ENCODE measurements at places on chromosomes 7 and 10. TPM values are rescaled to one million over a fixed set of nuclear protein-coding genes. Genes with fewer than 3 reads are reported as not detected.

The ANKRD30A gene
- not detected for total RNA-seq

The TRIM50 gene
- total RNA-seq: not detected

The ECD gene
- 26.9 TPM for total RNA-seq

The MTPN gene
- 46.3 TPM for total RNA-seq

The SLC35G1 gene
- 1.9 TPM for total RNA-seq

The CLCN1 gene
- 0.54 TPM for total RNA-seq

The FGFBP3 gene
- total RNA-seq: 1.3 TPM

The ACHE gene
- 0.27 TPM for total RNA-seq

The CFAP46 gene
- total RNA-seq: under 0.01 TPM

The CNTNAP2 gene
- 0.54 TPM for total RNA-seq

The AKR1C1 gene
- 6.7 TPM for total RNA-seq

The CPA4 gene
- total RNA-seq: not detected

The ADAMTS14 gene
- 3.0 TPM for total RNA-seq

The DGKI gene
- under 0.01 TPM for total RNA-seq

The SPDYE11 gene
- total RNA-seq: not detected

The TMEM184A gene
- total RNA-seq: 0.27 TPM

The FAM131B gene
- 0.81 TPM for total RNA-seq

The GTF2IRD1 gene
- 1.1 TPM for total RNA-seq

The CLDN4 gene
- under 0.01 TPM for total RNA-seq

The RASSF4 gene
- total RNA-seq: 1.1 TPM

The CCDC201 gene
- not detected for total RNA-seq

The TFR2 gene
- total RNA-seq: 51.7 TPM

The SPDYE1 gene
- total RNA-seq: not detected

The GPR15LG gene
- total RNA-seq: not detected

The RET gene
- 3.0 TPM for total RNA-seq

The PHYH gene
- 12.1 TPM for total RNA-seq

The FANK1 gene
- total RNA-seq: 1.6 TPM

The FFAR4 gene
- not detected for total RNA-seq

The OR2A5 gene
- not detected for total RNA-seq

The HTR7 gene
- total RNA-seq: 0.27 TPM

The MRPS17 gene
- total RNA-seq: 11.8 TPM

The WEE2 gene
- not detected for total RNA-seq

The WDR91 gene
- 43.4 TPM for total RNA-seq

The SRGN gene
- total RNA-seq: 265 TPM

The ADAM12 gene
- total RNA-seq: under 0.01 TPM

The PPA1 gene
- 57.4 TPM for total RNA-seq

The SLC26A3 gene
- not detected for total RNA-seq

The C7orf33 gene
- not detected for total RNA-seq

The CDNF gene
- total RNA-seq: 0.54 TPM

The DYDC2 gene
- total RNA-seq: not detected

The LIPM gene
- not detected for total RNA-seq

The ELFN1 gene
- total RNA-seq: 0.27 TPM

The WIPF3 gene
- total RNA-seq: under 0.01 TPM

The MYL7 gene
- total RNA-seq: not detected

The IFIT1B gene
- total RNA-seq: under 0.01 TPM

Data from hematopoietic multipotent progenitor cell (in vitro differentiated cells).